ENCODE measurements at places on chromosomes 2 and 18.
A peak's percentile ranks its signal among the peaks of the same experiment; 100 is the strongest.

- DNase-seq, result no peak
These were observed 70.4 kb upstream of the KIDINS220 start for GRCh38 chr2:8907764-8908288.

GRCh38 chr2:37832590-37833197 is 92.4 kb upstream of the RMDN2 start:
- peak; percentile 85 for DNase-seq

DNA sequence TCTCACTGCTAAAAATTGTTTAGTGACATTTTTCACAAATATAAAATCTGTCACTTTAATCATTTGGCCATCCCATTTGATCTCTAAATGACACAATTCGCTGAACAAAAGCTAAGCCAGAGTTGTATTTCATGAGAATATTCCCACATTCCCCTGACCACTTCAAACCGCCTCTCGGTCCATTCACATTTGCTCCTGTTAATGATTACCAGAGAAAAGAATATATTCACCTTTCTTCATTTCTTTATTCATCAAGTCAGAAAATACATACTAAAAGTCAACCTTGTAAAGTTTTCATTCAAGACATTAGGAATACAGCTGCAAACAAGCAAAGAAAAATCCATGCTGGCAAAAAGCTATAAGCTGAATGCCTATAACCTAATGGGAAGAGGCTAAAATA is 225.5 kb downstream of the DOK6 start:
- DNase-seq, result no peak

DNA sequence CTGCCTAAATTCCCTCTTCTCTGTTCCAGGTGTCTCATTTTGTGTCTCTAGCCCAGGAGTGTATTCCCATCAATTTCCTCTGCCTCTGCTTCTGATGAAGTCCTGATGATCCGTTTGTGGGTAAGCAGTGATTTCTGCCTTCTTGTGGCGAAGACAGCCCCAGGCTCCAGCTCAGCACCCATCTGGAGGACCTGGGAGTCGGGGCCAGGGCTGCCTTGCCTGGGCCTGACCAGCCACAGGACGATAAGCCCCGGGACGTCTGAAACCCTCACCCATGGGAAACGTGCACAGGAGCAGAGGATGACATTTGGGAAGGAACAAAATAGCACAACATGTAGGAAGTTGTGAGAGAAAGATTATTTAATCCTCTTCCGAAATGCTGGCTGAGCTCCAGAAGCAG is 206.9 kb downstream of the FBXO15 start:
- DNase-seq, result no peak

DNA sequence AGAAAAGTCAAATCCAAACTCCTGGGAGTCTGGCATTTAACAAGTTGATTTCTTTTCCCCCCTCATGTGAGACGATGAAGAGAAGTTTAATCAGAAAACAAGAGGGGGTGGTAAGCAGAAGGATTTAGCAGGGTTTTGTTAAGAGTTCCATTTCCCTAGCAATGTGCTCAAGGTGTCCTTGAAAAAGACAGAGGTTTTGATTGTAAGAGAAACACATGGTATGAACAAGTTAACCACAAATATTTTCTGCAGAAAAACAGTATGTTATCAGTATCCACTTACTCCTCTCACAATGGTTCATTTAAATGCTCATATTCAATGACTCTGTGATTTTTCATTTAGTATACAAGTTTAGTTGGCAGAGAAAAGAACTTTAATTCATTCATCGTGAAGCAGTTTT is 26.8 kb downstream of the LAMA1 start:
- DNase-seq, result no peak

- DNase-seq, result no peak
These were observed 9.0 kb upstream of the CDK15 start for GRCh38 chr2:201797175-201797840.

GRCh38 chr18:64380117-64380516 is 231.2 kb upstream of the LINC00305 start:
- DNase-seq, result no peak

DNA sequence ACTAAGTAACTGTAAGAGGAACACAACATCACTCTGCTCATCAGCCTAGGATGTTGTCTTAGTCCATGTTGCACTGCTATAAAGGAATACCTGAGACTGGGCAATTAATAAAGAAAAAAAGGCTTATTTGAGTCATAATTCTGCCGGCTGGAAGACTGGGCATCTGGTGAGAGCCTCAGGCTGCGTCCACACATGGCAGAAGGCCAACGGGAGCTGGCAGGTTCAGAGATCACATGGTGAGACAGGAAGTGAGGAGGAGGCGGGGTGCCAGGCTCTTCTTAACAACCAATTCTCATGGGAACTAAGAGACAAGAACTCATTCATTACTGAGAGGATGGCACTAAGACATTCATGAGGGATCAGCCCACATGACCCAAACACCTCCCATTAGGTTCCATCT is 46.8 kb downstream of the EPG5 start:
- DNase-seq, result no peak

DNA sequence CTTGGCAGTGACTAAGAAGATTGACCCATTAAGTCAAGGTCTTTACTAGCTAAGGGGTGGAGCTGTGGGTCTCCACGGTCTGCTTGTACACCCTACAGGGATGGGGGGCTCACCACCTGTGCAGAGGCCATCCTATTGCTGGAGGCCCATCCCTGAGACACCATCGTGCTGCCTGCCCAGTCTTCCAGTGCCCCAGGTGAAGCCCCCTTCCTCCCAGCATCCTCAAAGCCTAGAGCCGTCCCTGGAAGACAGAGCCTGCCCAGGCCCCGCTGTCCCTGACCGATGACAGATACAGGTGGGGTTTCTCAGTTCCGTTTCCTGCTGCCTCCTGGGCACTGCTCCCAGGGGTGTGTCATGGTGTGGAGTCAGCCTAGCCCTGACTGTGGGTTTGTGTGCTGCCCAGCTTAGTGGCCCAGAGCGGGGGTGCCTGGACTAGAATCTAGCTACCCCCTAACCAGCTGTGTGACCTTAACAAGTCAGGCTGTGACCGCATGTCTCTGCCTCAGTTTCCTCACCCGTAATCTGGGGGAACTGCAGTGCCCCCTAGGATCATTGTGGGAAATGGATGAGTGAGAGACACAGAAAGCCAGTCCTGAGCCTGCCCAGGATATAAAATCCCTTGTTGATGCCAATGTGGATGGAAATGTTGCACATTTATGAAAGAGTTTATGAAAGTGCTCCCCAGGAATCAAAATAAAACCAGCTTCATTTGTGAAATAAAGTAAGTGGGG is 2.0 kb downstream of the OTOS start:
- DNase-seq, result no peak

- no peak for DNase-seq
These were observed 58.9 kb upstream of the STON1 start for GRCh38 chr2:48471048-48471474.

DNA sequence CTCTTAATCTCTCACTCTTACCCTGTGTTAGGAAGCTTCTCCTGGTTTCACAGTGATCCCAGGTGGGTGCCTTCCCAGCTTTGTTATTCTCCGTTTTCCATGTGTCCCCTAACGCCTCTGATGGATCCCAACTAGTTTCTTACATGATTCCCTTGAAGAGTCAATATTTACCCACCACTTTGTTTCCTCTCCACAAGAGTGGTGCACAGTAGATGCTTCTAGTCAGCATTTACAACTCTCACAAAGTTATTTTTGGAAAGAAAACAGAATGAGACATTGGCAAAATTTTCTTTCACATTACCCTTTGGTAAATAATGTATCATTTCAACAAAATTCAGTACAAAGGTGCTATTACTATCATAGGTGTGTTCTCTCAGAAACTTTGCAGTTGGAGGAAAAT is 1611.1 kb upstream of the ZEB2 start:
- no peak for DNase-seq

DNA sequence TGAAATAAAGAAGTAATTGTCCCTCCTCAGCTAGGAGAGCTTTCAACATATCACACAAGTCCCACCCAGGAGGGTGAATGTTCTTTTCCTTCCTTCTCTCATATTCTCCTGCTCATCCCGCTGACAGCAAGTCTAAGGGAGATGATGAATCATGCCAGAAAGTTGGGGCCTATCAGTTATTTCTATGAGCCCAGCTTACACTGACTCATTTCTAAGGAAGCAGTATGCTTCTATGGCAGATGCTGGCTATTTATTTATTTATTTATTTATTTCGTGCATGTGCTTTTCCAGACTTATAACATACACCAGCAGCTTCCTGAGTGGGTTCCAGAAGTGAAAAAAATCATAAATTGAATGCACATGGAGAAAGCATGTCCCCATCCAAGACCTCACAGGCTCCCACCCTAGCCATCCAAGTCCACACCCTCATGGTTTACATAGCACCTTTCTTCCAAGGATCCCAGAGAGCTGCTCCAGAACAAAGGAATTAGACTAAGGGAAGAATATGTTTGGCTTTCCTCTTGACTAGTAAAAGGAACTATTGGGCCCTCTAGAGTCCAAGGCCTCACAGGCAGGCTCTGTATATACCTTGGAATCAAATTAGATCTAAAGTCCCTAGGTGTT is 1074.2 kb upstream of the ZEB2 start:
- no peak for DNase-seq

DNA sequence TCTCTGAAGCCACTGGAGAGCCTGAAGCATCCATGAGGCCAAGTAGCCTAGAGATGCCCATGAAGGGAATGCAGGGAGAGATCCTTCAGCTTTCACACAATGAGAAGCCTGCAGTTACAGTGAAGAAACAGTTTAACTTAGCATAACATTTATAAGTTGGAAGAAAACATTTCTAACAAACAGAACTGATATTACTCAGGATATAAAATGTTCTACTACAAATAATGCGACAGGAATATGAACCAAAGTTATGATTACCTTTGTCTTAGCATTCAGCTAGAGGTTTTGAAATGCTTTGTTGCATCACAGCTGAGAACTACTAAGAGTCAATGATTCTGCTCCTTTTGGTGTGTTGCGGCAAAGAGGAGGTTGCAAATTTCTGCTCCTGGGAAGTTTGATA is 6.9 kb upstream of the KYNU start:
- DNase-seq, result no peak

- peak; percentile 75 for DNase-seq
These were observed 90.6 kb downstream of the KCTD1 start for GRCh38 chr18:26457611-26458353.

DNA sequence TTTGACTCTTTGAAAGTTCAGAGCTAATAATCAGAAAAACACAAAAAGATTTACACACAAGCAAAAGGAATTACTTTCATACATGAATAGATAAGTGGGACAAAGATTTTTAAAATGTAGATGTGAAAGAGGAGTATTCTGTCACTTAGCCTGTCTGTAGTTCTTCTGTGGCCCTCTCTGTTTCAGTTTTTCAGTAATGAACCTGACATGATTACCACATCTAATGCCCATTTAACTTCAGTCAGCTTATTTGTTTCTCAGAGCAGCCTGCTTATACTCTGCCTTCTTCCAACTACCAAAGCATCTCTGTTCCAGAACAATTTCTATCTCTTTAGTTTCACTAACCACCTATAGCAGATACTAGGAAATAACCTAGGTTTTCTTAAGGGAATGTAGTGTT is 34.4 kb upstream of the ACADL start:
- DNase-seq, result no peak

DNA sequence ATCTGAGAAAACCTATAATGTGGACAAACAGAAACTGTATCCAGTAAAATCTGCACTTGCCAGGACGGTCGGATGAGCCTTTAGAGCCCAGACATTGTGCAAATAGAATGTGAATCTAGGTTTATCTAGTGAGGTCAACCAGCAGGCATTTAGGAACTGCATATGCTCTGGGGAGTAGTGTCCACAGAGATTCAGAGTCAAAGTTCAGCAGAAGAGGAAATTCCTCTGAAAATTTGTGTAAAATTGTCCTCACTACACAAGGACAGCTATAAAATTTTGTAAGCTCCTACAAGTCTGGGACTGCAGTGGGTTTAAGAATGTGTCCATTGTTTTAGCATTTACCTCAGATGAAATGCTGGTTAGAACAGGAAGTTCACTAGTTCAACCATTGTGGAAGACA is 9.8 kb upstream of the NDUFV2 start:
- DNase-seq, result no peak

- DNase-seq, result no peak
These were observed 1.7 kb upstream of the DQX1 start for GRCh38 chr2:74527741-74528140.

DNA sequence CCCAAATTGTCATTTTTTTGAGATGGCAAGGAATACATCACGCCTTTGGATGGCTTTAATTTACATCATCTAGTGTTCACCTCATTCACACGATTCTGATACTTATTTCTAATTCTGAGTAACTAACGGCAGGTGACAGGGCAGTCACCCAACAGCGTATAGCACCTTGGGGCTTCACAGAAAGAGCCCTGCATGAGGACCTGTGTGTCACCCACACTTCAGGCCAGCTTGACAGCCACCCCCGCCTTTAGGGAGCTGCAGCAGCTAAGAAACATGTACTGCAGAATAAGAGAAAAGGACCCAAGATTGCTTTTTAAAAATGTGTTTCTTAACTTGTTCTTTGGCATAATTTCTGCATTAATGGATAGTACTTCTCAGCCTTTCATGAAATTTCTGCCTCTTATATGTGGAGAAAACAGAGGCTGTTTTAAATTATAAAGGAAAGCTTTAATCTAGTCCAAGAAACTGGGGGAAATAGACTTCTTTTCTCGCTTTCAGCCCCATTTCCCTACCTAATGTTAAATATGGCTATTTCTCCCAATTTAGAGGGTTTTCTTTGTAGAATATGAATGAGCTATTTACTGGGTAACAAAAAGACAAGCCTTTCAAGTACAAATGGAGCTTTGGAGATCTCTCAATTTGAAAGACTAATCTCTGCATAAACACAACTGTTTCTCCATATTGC is 245.1 kb downstream of the LDLRAD4 start:
- no peak for DNase-seq

DNA sequence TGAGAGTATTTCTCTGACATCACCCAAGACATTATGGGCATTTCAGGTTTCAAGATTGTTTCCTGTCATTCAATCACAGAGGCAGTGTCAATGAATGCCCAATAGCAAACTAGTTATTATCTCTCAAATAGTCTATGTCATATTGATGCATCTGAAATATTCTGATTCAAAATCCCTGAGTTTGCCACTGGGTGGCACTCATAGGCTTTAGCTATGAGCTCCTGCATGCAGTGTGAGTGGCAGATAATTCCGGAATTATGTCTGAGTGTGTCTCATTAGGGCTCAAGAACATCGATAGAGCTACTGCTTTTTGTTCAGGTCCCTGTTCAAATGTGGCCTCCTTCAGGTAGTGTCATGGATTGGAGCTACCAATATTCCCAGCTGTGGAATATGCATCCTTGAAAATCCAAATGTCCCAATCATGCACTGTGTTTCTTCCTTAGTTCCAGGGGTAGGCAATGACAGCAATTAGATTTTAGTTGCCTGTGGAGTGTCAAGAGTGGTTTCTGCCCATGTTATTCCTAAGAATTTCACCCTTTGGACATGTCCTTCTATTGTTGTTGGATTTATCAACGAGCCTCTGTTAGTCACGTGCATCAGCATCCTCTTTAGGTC is 7.8 kb upstream of the OR6B3 start:
- no peak for DNase-seq

DNA sequence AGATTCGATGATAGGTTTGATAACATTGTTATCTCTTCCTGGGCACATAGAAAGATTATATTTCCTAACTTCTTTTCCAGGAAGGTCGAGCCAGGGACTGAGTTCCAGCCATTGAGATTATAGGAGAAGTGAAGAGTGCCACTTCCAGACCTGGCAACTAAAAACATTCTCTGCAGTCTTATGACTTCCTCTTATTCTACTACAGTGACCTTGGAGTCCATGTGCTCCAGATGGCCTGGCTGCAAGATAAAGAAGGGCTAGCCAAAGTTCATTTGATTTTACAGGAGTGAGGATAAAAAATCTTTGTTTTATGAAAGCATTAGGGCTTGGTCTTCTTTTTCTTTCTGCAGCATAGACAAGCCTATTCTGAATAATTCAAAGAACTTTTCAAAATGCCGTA is 363.0 kb downstream of the FSIP2 start:
- no peak for DNase-seq

GRCh38 chr2:107462181-107462580 is 364.5 kb upstream of the RGPD4 start:
- DNase-seq, result no peak
